ENCODE measurements at places on chromosomes 16 and 17. TPM values are rescaled to one million over a fixed set of nuclear protein-coding genes. Genes with fewer than 3 reads are reported as not detected.

Gene QRICH2
- total RNA-seq = 0.98 TPM

Gene KCNG4
- not detected for total RNA-seq

Gene NME3
- total RNA-seq = 65.7 TPM

Gene AOC2
- 1.4 TPM for total RNA-seq

Gene MSI2
- 12.4 TPM for total RNA-seq

Gene ATMIN
- total RNA-seq = 30.3 TPM

Gene PRSS33
- total RNA-seq = not detected

Gene ZSCAN10
- total RNA-seq = not detected

Gene EVPL
- total RNA-seq = not detected

Gene TTLL6
- not detected for total RNA-seq

Gene LYRM1
- 30.2 TPM for total RNA-seq

Gene TMEM235
- total RNA-seq = not detected

Gene MYO1D
- 30.3 TPM for total RNA-seq

Gene DNAH3
- not detected for total RNA-seq

Gene FGF11
- 1.1 TPM for total RNA-seq

Gene RMI2
- total RNA-seq = 1.4 TPM

Gene OSGIN1
- 10.7 TPM for total RNA-seq

Gene GNG13
- total RNA-seq = not detected

Gene COPS3
- 35.8 TPM for total RNA-seq

All from cardiac ventricle fibroblast (primary cell).